ENCODE measurements at places on chromosomes 3 and 15. TPM values are rescaled to one million over a fixed set of nuclear protein-coding genes. Genes with fewer than 3 reads are reported as not detected.

NUDT16 gene
- polyA plus RNA-seq, result 6.9 TPM

ARL14 gene
- polyA plus RNA-seq, result not detected

MYL3 gene
- not detected for polyA plus RNA-seq

RARB gene
- 3.0 TPM for polyA plus RNA-seq

OSTN gene
- polyA plus RNA-seq, result 1.7 TPM

SENP2 gene
- 27.1 TPM for polyA plus RNA-seq

ADAMTS9 gene
- not detected for polyA plus RNA-seq

GOLGA6A gene
- polyA plus RNA-seq, result not detected

MYZAP gene
- 3.5 TPM for polyA plus RNA-seq

ESYT3 gene
- 12.4 TPM for polyA plus RNA-seq

NPAP1 gene
- 0.47 TPM for polyA plus RNA-seq

TM4SF1 gene
- 4.7 TPM for polyA plus RNA-seq

ILDR1 gene
- polyA plus RNA-seq, result not detected

GOLGA6B gene
- not detected for polyA plus RNA-seq

CILP gene
- not detected for polyA plus RNA-seq

MYNN gene
- polyA plus RNA-seq, result 17.1 TPM

SLC22A13 gene
- not detected for polyA plus RNA-seq

HYAL1 gene
- not detected for polyA plus RNA-seq

WDR76 gene
- 0.15 TPM for polyA plus RNA-seq

DCUN1D1 gene
- polyA plus RNA-seq, result 58.6 TPM

NTRK3 gene
- 20.6 TPM for polyA plus RNA-seq

ERICH6 gene
- not detected for polyA plus RNA-seq

LEO1 gene
- polyA plus RNA-seq, result 33.7 TPM

GTF2A2 gene
- 563 TPM for polyA plus RNA-seq

VWA5B2 gene
- 0.89 TPM for polyA plus RNA-seq
